ENCODE measurements at places on chromosomes 16 and 17.

DNA sequence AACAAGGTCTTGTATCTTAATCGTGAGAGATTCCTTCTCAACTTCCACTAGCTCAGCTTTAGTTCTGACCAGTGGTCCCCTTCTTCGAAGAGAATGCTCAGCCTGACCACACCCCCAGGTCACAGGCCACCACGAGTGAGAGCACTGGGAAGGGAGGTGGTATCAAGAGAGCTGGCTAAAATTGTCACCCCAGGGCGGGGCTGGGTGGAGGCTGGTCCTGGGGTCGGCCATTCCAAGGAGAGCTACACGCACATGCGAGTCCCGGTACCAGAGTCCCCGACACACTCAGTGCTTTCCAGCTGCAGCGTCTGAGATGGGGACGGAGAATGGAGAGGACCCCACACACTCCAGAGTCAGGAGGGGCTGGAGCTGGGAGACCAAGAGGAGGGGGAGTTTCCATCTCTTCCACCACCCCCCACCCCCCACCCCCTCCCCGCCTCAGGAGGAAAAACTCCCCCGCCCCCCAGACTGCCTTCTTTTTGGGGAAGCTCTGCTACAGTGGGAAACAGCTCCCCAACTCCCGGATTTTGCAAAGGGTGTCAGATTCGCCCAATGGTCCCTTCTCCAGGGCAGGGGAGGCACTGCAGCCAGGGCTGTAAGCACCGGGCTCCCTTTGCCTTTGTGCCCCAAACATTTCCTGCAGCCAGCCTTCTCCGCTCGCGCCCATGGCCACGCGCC is 1.6 kb downstream of the C1QL1 start:
- no peak for DNase-seq

GRCh38 chr17:67746704-67747571 is 29.2 kb downstream of the NOL11 start:
- DNase-seq, result no peak

GRCh38 chr17:46158323-46159296 is 34.6 kb downstream of the KANSL1 start:
- DNase-seq, result no peak

DNA sequence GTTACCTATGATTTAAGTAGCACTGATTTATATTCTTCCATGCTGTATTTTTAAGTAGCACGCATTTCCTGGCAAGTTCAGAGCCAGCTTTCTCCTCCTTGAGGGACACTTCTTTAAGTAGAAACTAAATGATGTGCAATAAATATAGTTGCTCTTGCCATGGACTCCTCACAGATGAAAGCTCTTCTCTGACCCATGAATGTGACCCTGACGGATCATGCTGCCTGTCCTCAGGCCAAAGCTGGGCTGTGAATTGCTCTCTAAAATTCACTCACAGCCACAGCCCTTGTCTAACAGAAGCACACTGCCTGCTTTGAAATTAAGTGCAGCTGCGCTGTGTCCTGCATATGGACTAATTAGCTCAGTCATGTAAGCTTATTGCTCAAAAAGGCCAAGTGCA is 438.8 kb downstream of the PMP22 start:
- no peak for DNase-seq

- no peak for DNase-seq
Observed at GRCh38 chr16:70778901-70779309, 22.1 kb downstream of the VAC14 start.

DNA sequence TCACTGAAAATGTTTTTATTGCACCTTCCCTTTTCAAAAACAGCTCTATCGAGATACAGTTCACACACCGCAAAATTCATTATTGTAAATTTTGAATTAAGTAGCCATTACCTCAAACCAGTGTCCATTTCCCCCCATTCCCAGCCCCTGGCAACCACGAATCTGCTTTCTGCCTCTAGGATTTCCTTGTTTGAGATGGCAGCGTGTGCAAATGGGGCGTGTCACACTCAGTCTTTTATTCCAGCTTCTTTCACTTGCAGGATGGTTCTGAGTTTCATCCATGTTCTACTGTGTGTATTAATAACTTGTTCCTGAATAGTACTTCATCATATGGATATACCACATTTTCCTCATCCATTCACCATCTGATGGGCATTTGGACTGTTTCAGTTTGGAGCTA is 14.8 kb downstream of the ACSF3 start:
- DNase-seq, result no peak

- no peak for DNase-seq
Observed at GRCh38 chr17:49723423-49723822, 15.7 kb upstream of the SLC35B1 start.

DNA sequence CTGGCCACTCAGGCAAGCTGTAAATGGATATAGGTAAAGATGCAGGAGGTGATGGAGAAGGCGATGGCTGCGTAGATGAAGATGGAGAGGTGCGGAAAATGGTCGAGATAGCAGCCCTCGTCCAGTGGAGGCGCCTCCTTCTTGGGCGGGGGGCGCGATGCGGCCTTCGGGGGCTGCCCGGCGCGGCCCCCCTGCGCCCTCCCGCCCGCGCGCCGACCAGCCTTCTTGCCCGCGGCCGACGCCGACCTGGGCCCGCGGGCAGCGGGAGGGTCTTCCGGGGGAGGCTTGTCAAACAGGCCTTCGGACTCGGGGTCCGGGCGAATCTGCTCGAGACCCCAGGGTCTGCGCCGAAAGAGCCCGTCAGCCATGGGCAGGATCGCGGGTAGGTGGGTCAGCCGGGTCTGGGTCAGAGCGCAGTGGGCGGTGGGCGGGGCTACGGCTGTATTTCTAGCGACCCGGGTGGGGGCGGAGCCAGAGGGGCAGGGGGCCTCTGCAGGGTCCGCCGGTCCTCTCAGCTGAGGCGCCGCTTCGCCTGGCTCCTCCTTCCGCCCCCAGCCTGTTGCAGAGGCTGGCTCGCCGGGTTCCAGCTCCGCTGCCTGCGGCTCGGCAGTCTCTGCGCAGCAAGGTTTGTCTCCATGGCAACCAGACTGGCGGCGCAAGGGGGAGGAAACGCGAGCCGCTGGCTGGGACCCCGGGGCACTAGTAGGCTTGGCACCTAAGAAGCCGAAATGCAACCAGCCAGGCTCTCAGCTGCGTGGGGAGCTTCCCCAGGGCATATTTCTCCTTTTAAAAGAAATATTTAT is 14.4 kb downstream of the MIS12 start:
- peak; percentile 59 for DNase-seq

Measured in activated T-cell treated with anti-CD3 and anti-CD28 coated beads for 24 hours (primary cell).